Left renal pelvis (tissue), 4 donors: ENCODE measurements at places on chromosomes 2 and 18. TPM values are rescaled to one million over a fixed set of nuclear protein-coding genes. Genes with fewer than 3 reads are reported as not detected.

The FAP gene
- polyA plus RNA-seq = 129 TPM

The GPR75 gene
- 1.8 TPM for polyA plus RNA-seq

The SLC40A1 gene
- 124 TPM for polyA plus RNA-seq

The CMPK2 gene
- 4.8 TPM for polyA plus RNA-seq

The PROM2 gene
- 36.7 TPM for polyA plus RNA-seq

The MYO5B gene
- polyA plus RNA-seq = 29.4 TPM

The IL1F10 gene
- polyA plus RNA-seq = not detected

DNA sequence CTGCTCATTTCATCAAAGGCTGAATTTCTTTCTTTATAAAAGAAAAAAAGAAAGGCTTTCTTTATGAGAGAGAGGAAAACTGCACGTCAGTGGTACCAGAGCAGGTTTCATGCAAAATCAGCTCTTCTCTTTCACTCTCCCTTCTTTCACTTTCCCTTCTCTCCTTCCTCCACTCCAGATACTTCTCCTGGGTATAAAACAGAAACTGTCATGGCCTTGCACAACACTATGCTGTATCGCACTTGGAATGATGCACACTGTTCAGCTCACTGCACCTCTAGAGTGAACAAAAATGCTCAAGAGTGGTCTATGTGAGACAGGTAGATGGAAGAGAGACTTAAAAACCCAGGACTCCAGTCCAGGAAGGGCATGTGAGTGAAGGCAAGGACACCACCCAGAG lies 73.8 kb downstream of the KLF7 start:
- DNase-seq = no peak

DNA sequence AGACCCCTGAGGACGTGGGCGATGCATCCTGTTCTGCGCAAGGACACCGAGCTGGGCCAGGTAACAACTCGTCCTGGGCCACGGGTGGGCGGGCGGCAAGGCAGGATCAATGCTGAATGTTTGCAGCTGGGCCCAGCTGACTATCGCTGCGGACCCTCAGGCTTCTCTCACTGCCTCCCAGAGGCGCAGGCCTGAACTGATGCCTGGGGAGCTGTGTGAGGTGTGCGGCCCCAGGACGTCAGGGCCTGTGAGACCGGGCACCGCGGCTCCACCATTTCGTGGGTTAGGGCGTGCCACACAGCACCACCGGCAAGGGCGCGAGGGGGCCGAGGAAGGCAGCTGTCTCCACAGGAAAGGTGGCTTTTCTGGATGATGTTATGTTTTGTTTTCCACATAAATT lies 307.4 kb downstream of the NDUFA10 start:
- no peak for DNase-seq

DNA sequence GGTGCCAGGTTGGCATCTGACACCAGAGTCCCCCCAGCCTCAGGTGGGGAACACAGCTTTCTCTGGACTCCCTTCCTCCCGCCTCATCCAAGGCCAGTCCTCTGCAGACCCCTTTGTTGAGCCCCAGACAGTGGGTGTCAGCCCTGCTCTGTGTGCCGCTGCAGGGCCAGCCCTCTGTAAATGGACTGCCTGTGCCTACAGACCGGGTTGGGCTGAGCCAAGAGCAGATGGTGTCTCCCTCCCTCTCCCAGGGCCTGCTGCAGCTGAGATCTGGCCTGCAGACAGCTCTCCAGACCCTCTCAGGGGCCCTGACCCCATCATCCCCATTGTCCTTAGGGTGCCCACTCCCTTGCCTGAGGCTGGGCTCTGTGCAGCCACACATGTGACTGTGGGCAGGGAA lies 160.8 kb downstream of the KLHL29 start:
- DNase-seq = no peak

DNA sequence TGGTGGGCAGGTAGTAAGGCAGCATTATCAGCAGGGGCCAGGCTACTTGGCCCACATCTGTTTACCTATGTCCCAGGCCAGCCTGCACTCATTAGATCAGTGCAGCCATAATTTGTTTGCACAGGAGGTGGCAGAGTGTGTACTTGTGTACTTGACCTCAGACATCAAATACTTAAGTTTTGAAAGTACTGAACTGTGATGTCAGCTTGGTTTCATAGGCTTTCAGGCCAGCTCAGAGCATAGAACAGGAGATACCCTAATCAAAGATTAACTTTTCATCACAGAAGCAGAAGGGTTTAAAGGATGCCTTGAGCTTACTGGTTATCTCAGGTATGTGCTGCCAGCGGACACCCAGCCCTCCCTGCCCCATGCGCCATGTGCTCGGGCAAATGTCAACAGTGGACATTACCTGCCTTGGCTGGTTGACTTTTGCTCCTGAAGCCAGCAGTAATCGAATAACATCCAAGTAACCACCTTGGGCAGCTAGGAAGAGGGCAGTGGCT lies 33.2 kb downstream of the ANKRD29 start:
- no peak for DNase-seq

- DNase-seq = no peak
These were observed 137.9 kb downstream of the ICOS start for GRCh38 chr2:204074456-204074855.

DNA sequence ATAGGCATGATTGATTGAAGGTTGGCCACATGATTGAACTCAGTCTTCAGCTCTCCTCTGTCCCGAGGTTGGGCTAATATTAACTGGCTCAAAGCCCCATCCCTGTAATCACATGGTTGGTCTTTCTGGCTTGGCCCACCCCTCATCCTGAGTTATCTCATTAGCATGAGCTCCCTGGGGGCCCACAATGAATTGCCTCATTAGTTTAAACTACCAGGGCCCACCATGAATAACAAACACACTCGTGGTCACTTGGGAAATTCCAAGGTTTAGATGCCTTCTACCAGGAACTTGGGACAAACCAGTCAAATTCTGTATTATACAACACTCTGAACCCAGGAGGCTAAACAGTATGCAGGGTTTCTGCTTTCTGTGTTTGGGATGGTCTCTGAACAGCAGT lies 121.7 kb upstream of the B3GNT2 start:
- DNase-seq = no peak

DNA sequence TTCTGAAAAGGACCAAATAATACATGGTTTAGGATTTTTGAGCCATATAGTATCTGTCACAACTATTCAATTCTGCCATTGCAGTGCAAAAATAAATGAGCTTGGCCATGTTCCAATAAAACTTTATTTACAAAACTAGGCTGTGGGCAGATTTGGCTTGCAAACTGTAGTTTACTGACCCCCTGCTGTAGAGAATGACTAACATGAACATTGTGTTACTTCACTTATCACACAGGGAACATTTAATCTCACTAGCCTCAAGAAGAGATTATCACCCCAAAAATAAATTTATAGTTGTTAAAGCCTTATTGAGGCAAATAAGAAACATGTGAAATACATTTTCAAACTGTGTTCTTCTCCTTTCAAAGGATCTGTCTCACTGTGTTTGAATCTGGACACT lies 766.2 kb downstream of the MBD2 start:
- DNase-seq = no peak

DNA sequence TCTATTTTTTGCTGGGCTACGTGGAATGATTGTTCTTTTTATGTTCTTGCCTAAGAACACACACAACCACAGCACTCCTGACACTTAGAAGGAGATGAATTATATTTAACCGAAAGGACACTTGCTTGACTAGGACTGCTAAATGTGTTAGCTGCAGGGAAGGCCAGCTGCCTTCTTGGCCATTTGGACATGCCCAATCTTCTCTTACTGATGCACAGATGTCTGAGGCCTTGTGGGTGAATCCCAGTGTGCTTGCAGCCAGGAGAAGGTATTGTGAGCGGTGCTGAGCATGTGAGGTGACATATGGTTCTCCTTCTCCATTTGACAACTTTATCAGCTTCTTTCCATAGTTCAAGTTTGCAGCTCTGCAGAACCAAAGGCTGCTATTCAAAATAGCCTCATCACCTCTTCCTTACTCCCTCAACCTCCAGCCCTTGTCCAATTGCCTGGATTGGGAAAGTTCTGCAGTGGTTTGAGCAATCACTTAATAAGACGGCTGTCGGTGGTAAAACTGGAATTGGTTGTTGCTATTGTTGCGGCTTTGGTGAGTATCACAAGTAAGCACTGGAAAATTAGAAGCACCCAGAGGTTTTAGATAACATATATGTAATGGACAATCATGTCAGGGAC lies 1113.3 kb downstream of the TSN start:
- no peak for DNase-seq

- no peak for DNase-seq
These were observed 29.9 kb downstream of the KLHL29 start for GRCh38 chr2:23414871-23415270.

GRCh38 chr18:74836296-74837139 lies 238.8 kb downstream of the ZNF407 start:
- no peak for DNase-seq

DNA sequence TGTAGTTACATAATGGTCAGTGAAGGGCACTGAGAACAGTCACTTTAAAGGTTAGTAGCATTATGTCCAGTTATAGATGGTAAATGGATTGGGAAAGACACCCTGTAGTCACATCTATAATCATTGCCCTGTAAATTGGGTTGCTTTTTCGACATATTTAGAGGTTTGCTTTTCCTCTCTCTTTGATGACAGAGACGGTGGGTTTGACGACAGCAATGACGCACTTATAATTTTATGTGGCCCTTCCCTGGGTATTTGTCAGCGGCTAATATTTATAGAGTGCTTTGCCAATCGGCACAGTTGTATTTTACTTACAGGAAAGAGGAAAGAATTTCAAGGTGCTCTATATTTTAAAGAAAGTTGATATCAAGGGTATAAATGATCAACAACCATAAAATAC lies 2.8 kb downstream of the CPS1 start:
- no peak for DNase-seq

DNA sequence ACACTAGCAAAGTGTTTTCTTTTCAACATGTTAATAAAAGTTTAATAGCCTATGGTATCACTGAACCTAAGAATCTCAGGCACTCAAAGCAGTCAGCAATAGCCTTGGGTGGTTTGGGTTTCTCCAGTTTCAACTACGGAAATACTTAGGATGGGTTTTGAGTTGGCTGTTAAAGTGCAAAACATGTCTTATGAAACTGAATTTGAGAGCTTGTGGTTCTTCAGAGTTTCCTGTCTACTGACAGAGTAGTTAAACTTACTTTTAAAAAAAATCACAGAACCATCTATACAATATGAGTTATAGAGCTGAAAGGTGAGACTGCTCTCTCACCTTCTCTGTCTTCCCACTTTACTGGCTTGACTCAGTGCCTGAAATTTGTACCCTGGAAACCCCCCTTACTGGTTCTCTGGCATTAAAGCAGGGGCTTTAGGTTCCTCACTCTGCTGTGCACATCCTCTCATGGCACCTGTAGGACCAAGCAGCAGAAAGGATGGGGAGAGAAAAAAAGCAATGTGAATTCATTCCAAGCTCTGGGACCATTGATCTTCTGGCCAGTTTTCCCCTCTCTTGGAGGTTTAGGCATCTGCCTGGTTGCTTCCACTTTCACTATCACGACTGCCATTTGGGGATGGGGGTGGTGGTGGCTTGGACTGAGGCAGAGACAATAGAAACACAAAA lies 18.1 kb downstream of the CCDC141 start:
- no peak for DNase-seq

DNA sequence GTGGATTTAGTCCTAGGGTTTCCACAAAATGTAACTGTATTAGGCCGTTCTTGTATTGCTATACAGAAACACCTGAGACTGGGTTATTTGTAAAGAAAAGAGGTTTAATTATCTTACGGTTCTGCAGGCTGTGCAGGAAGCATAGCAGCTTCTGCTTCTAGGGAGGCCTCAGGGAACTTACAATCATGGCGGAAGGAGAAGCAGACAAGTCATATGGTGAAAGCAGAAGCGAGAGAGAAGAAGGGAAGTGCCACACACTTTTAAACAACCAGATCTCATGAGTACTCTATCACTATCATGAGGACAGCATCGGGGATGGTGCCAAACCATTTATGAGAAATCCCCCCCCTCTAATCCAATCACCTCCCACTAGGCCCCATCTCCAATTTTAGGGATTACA lies 9.5 kb upstream of the CCDC68 start:
- DNase-seq = no peak

- no peak for DNase-seq
These were observed 33.0 kb downstream of the SLC35F5 start for GRCh38 chr2:113723411-113723810.

DNA sequence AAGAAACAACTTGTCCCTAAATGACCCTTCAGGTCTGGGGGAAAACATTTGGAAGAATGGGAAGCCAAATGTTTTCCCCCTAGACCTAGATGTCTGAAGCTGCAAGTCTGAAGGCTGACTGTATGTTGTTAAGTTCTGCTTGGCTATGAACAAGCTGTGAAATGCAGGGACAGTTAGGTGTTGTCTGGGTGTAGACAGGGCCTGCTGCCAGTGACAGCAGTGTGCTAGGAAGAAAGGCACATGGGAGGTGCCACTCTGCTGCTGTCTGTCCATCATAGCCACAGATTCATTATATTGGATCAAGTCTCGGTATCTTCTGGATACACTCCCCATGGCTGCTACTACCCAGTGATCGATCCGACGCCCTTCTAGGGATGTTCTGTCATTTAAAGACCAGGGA lies 265.9 kb upstream of the PXDN start:
- no peak for DNase-seq

GRCh38 chr18:9188359-9189231 lies 52.0 kb downstream of the ANKRD12 start:
- DNase-seq = no peak

DNA sequence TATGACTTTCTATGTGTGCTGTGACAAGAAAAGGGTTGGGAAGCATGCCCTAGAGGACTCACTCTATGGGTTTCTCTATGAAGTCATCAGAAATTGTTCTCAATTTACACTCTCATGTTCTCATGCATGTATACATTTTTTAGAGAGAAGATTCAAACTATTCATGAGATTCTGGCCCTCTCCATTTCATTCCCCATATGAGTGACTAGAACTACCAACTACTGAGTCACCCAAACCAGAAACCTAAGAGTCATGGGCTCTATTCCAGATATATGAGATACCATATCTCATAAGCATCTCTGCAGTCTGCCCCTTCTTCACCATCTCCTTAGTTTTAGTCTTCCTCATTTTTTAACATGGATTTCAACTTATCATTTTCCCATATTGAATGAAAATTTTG lies 87.7 kb downstream of the EXOC6B start:
- DNase-seq = no peak

GRCh38 chr2:121287146-121287798 lies 2.3 kb upstream of the TFCP2L1 start:
- DNase-seq = no peak

DNA sequence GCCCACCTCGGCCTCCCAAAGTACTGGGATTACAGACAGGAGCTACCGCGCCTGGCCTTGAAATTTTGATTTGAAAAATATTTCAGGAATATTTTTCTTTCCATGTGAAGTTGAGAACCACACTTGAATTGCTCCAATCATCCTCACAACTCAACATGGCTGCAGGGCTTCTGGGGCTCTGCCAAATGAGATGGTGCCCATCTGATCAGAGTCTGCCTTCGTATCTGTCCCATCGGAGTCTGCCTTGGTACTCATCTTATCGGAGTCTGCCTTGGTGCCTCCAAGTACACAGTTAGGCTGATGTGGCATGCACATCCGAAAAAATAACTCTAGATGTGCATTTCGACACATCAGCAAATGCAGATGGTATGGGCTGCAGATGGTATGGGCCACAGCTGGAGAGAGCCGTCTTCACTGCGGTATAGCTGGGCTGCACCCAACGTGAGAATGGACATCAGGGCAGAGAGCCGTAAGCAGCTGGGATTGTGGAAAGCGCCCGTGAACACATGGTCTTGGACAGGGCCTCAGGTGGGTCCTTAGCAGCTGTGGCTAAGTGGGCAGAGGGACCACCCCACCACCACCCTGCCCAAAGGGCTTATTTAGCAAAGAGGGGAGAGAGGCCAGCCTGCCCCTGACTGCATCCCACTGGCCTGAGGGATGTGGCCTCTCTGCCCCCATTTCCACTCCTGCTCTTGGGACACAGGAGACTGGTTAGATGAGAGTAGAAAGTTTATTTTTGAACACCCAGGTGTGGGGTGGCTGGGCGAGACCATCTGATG lies 52.1 kb upstream of the RBM44 start:
- DNase-seq = no peak
